Hematopoietic multipotent progenitor cell (in vitro differentiated cells): ENCODE measurements at places on chromosomes 6 and 20.

GRCh38 chr6:132147530-132148011 lies 196.4 kb upstream of the CCN2 start:
- no peak for DNase-seq

DNA sequence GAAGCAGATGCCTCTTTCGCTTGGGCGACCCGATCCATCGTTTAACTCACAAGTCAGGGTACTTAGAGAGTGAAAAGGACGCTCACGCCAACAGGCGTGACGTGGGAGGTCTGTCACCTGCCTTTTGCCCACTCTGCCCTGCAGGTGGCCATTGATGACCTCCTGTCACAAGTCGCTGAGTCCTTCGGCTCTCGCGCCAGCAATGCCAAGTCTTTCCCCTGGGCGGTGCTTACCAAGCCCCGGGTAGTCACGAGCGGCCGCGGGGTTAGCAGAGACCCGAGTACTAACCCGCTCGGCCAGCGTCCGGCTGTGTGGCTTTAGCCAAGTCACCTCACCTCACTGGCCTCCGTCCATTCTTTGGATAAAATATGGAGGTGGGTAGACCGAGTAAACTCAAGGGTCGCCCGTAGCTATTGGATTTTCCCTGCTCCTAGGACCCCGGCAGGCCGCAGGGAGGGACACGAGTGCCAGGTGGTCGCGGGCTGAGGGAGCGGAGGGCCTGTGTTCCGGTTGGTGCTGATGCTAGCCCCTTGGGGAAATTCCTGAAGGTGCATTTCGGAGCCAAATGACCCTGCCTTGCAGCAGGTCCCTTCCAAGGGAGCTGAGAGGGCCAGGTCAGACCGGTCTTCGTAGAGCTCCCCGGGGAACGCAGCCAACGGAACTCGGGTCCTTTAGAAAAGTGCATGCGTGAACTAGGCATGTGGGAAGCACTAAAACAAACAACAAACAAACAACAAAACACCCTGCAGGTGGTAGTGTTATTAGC lies 668 bp downstream of the PKIB start:
- DNase-seq, result peak; percentile 34

- peak; percentile 15 for DNase-seq
Measured at GRCh38 chr6:34531580-34532201, 24.4 kb downstream of the SPDEF start.

DNA sequence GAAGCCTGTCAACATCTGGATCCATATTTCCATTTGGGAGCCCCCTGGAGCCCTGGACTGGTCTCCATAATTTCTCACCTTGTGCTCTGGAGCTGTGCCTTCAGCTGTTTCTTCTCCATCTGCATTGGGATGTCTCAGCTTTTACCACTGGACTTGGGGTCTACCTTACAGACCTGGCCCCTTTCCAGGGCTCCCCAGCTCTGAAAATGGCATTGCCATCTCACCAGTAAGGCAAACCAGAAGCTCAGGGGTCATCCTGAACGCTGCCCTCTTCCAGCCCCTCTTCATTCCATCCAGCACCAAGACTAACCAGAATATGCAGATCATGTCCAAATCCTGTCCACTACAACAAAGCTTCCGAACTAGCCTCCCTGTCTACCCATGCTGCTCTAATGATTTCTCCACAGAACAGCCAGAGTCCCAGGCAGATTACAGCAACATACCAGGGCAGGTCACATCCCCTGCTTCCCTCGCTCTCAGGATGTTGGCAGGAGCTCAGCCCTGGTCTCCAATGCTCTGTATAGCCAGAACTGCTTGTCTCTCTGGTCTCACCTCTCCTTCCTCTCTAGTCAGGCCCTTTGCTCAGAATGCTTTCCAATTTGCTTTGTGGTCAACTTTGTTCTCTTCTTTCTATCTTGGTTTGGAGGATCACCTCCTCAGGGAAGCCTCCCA lies 17.7 kb upstream of the NNAT start:
- no peak for DNase-seq

- no peak for DNase-seq
Measured at GRCh38 chr6:32187009-32187709, 2.8 kb downstream of the PBX2 start.

GRCh38 chr6:96925290-96925687 lies 761 bp downstream of the KLHL32 start:
- peak; percentile 5 for DNase-seq

- DNase-seq, result no peak
Measured at GRCh38 chr6:20699402-20699801, 165.1 kb downstream of the CDKAL1 start.

DNA sequence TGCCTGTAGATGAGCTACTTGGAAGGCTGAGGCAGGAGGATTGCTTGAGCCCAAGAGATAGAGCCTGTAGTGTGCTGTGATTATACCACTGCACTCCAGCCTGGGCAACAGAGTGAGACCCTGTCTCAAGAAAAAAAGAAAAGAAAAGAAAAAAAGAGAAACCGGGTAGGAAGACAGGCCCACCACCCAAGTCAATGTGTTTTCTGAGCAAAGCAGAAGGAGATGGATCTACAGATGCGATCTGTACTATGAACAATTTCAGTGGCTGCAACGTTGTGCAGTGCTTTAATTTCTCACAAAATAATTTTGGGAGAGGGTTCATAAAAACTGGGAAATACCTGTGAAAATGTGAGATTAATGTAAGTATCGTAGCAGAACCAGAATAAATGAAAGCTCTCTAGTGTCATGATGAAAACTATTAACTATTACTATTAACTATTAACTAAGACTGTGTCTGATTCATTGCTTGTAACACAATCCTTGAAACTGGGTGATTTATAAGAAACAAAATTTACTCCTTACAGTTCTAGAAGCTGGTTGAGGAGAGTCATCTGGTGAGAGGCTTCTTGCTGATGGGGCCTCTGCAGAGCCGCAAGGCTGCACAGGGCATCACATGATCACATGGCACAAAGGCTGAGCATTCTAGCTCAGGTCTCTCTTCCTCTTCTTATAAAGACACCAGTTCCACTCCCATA lies 233.1 kb upstream of the ZNF217 start:
- DNase-seq, result no peak
